Non-pigmented ciliary epithelial cell (primary cell): ENCODE measurements at places on chromosomes 3 and 15.

GRCh38 chr15:44144184-44144583, 50.9 kb downstream of the FRMD5 start:
- DNase-seq: no peak

DNA sequence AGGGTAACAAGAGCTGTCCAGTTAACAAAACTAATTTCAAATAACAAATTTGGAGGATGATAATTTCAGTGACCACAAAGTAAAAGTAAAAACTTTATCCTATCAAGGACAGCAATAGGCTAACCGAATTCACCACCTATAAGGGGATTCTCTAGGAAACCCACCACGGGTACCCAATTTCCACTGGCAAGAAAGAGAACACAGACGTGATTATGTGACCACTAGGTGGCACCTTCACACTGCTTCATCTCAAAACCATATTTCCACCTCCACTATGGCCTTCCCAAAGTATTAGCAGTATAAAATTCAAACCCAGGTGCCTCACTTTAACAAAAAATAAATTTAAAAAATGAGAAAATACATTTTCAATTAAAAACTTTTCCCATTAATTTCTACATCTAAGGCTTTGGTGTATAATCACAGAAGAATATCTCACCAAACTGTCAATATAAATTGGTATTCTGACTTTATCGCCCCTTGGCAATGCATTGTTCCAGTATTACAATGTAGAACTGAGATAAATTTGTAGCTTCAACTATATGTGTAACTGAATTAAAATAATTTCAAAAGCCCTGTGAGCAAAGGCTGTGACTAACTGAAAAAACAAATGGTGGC, 96.5 kb downstream of the FSIP1 start:
- no peak for DNase-seq

DNA sequence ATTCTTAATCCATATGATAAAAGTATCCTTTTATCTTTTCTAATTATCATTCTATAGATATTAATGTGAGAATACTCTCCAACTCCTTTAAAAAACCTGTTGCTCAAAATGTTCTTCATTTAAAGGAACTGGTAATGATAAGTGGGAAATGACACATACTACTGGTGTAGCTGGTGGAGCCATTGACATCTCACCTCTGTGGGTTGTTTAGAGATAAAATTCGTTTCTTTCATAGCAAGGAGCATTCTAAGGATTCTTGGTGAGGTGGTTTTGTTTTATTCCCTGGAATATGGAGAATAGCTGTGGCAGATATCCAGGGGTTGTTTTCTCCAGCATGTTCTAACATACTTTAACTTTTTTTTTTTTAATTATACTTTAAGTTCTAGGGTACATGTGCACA, 299.8 kb upstream of the THBS1 start:
- DNase-seq: no peak

GRCh38 chr15:43903864-43904290, 77.1 kb downstream of the WDR76 start:
- DNase-seq: no peak

DNA sequence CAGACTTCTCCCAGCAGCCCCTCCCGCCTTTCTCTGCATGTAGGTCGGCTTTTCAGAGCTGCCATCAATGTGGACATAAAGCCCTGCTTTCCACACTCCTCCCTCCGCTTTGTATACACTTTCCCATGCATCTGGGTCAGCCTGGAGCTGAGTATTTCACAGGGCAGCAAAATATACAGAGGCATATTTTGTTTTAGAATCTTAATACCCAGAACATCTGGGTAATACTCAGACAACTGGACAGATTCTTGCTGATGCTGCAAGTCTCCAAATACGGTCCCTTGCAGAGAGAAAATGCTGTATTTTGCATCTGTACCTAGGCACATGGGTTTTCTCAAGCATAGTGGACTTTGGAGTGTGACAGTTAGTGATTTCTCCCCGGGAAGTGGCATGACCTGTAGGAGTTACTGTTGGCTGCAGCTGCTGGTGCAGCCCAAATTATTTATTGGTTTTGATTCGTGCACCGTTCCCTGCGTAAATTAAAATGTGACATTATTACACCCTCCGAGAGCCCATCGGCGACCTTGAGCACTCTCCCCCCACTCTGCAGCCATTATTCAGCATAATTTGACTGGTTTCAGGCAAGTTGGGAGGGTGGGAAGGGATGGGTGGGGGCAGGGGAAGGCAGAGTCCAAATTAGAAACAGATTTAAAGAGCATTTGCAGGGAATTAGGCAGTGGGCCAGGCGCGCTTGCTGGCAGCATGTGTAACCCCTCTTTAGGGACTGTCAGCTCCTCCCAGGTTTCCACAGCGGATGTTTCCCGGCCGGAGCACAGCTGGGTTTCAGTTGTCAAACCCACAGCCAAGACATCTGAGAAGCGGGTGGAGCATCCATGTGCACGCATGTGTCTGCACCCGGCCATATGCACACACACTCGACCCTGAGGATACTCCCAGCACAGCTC, 100.8 kb downstream of the CPN2 start:
- DNase-seq: no peak

GRCh38 chr3:197440717-197441303, 115.0 kb downstream of the BDH1 start:
- DNase-seq: no peak

DNA sequence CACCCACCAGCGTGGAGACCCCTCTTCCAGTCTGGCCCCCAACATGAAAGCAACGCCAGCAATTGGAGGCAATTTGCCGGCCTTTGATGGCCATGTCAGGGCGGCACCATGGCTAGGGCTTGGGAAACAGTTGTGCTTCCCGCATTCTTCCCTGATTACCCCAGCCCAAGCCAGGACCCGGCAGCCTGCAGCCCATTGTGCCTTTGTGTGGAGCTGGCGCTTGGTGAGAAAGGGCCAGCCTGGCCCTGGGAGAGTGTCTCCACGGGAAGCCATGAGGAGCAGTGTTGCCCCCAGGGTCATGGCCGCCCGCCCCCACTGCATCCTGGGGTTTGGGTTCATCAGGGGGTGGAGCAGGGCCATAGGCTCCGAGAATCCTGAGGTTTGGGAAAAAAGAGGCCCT, 66.0 kb downstream of the DNAJB8 start:
- no peak for DNase-seq

DNA sequence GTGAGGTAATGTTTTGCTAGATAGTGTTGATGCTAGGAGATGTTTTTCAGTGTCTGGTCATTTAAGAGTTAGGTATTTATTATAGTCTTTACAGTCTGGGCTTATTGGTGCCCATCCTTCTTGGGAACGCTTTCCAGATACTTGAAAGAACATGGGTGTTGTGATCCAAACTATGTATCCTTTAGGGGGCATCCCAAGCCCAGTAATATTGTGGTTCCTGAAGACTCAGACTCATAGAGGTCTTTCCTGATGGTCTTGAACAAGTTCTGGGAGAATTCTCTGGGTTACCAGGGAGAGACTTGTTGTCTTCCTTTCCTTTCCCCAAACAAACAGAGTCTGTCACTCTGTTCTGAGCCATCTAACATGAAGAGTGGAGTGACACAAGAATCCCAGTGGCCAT, 99.7 kb upstream of the LRRC3B start:
- DNase-seq: no peak

DNA sequence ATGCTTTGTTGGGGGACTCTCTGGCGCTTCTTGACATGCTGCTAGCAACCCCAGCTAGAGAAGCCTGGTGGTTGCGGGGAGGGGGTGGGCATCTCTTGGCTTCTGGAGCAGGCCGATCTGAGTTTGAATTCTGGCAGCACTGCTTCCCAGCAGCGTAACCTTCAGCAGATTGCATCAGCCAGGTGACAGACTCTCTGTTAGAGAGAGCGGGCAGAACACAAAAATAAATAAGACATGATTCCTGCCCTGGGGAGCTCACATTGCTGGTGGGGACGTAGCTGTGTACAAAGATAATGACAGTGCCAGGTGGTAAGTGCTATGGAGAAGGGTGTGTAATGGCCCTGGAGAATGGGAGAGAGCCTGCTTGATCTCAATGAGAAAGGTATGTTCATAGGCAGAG, 87.4 kb downstream of the THSD4 start:
- DNase-seq: no peak

- DNase-seq: no peak
These were observed 2.2 kb upstream of the TRAK1 start for GRCh38 chr3:42088803-42089530.

GRCh38 chr15:63295341-63295740, 17.9 kb downstream of the APH1B start:
- DNase-seq: no peak

DNA sequence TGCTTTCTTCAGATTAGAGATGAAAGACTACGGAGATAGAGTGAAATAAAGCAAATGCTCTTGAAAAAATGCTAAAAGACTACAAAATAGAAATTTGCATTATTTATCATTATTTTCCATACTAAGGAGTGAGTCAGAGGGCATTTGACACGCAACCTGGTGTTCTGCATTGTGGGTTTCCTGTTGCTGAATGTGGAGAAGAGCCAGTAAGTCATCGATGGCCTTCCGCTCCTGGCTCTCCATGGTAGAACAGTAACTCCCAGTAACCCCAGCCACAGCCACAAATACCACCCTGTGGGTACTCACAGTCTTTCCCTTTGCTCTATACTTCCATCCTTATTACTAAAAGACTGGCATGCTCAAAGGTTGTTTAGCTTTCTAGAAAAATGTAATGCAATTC, 61.5 kb downstream of the CGGBP1 start:
- DNase-seq: no peak
